Hepatic stellate cell (primary cell): ENCODE measurements at places on chromosomes 12 and 14.

- no peak for DNase-seq
Observed at GRCh38 chr14:55092341-55092740, 36.7 kb upstream of the LGALS3 start.

- no peak for DNase-seq
Observed at GRCh38 chr12:6198051-6198450, 2.1 kb upstream of the CD9 start.

GRCh38 chr14:60506985-60507829, 1.7 kb upstream of the SIX6 start:
- DNase-seq: no peak

DNA sequence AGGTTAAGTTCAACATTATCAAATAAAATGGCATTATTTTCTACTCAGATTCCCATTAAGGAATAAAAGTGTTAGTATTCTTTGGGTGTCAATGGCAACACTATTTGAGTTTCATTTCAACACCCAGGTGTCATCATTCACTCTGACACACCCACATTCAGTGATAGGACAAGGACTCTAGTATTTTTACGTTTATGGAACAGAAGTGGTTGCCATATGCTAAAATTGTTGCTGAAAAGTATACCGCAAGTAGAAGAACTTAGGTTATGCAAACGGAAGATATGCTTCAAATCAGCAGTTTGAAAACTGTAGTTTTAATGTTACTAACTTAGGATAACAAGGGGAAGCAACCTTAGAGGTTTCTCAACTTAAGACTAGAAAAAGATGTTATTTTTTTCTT, 20.0 kb upstream of the SGPP1 start:
- DNase-seq: no peak

- DNase-seq: no peak
Observed at GRCh38 chr12:117662620-117663395, 301.4 kb upstream of the NOS1 start.

DNA sequence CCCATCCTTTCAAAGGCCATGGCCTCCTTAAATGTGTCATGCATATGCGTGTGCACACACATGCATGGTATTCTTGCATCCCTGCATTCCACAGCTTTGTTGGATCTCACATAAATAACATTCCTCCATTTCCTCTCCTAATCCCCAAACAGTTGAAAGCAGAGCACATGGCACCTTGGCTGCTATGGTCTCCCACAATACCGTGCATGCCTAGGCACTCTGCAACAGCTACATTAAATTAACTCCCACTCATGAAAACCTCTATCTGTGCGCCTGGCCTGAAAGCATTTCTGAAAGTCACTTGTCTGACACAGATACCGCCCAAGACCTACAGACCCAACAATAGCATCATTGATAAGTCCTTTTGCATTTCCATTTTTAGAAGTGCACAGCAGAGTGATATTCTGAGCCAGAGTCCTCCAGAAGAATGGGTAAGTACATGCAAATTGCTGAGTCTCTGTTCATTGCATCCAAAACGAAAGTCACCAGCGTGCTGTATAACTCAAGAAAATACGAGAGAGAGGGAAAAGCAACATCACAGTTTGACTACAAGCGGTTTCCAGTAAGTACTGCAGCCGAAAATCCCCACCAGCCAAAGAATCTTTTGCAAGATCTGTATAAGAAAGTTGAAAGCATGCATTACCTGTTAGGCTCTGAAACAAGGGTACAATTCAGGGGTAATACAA, 436 bp downstream of the ASB2 start:
- peak; percentile 70 for DNase-seq

DNA sequence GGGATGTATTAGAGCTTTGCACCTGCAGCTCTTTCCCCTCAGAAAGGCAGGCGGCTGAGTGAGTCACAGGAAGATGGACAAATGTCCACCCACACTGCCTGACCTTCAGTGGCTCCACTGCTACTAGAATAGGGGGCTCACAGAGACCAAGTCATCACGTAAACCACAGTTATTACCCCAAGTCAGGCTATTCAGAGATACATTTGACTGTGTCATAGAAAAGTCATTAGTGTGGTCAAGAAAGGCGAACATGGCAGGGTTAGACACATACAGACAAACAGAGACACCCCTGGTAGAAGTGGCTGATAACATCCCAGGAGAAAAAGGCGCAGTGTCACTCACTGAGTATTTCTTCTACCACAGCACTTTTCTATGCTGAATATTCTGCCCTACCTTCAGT, 36.0 kb downstream of the GCH1 start:
- DNase-seq: peak; percentile 28

DNA sequence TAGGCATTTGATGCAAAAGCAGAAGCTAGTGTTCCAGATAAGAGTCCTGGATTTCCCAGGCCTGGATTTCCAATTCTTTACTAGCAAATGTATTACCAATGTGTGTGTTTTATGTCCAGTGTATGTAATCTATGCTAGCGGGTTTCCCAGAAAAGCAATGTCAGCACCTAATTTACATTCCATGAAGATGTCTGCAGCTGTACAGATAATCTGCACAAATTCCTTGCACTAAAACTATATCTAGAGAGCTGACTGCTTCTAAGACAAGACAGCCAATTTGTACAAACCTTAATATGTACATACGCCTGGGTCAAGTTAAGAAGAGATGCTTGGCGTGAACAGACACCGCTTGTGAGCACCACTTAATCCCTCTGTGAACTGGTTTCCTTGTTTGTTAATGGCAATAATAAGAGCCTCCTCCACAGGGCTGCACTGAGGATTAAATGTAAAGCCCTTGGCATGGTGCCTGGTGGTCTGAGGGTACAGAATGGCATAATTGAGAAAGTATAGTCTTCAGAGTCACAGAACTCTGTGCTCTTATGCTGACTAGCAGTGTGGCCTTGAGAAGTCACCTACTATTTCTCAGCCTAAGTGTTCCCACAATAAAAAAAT, 185.6 kb downstream of the EPS8 start:
- DNase-seq: no peak

GRCh38 chr14:56108057-56108456, 10.2 kb upstream of the PELI2 start:
- no peak for DNase-seq

GRCh38 chr14:21475767-21476522, 814 bp downstream of the RAB2B start:
- no peak for DNase-seq

- no peak for DNase-seq
Observed at GRCh38 chr14:35078082-35078481, 32.0 kb downstream of the FAM177A1 start.

- DNase-seq: no peak
Observed at GRCh38 chr14:89620436-89620835, 203.4 kb upstream of the FOXN3 start.

DNA sequence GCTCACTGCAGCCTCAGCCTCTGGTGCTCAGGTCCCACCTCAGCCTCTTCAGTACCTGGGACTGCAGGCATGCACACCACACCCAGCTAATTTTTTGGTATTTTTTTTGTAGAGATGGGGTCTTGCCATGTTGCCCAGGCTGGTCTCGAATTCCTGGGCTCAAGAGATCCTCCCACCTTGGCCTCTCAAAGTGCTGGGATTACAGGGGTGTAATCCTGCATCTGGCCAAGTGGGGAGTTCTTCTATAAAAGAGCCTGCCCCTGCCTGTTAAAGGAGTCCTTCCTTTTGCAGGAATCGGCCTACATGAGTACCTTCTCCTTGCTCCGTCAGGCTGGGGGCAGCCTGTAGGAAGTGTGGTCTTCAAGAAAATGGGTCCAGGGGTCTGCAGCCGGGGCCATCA, 54.1 kb upstream of the RASSF3 start:
- DNase-seq: no peak

- peak; percentile 47 for DNase-seq
Observed at GRCh38 chr12:110921262-110921661, 883 bp upstream of the MYL2 start.

GRCh38 chr14:101814934-101815333, 53.4 kb downstream of the PPP2R5C start:
- DNase-seq: no peak

DNA sequence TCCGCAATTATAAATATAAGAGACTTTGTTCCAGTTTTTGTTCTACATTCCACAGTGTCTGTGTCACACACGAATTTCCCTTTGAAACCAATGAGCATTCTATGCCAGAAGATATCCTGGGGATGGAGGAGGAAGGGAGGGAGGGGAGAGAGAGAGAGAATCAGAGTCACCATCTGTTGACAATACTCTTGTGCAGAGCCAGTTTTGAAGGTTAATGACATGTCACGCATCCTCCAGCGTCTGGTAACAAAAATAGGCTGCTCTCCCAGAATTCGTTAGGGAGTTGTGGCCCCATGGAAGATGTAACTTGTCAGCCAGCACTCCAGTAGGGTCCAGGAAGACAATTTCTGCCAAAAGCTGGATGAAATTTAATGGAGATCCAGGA, 213.5 kb upstream of the KRR1 start:
- peak; percentile 58 for DNase-seq

DNA sequence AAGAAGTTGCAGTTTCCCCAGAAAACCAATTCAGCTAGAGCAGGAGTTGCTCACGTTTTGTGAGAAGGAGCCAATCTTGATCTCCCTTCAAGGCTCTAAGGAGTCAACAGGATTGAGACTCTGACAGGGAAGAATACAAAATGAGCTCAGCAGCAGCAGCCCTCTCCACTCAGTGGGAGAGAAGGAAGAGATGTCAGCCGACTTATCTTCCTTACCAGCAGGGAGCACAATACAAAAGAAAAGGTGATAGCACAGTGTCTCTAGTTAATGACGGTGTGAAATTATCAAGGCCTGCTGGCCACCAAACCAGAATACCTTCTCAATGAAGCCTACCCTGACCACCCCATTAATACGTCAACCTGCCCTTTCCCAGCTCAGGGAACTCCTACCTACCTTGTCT, 223.6 kb upstream of the TMPO start:
- DNase-seq: no peak

- no peak for DNase-seq
Observed at GRCh38 chr12:96419576-96420276, 19.5 kb upstream of the CDK17 start.

DNA sequence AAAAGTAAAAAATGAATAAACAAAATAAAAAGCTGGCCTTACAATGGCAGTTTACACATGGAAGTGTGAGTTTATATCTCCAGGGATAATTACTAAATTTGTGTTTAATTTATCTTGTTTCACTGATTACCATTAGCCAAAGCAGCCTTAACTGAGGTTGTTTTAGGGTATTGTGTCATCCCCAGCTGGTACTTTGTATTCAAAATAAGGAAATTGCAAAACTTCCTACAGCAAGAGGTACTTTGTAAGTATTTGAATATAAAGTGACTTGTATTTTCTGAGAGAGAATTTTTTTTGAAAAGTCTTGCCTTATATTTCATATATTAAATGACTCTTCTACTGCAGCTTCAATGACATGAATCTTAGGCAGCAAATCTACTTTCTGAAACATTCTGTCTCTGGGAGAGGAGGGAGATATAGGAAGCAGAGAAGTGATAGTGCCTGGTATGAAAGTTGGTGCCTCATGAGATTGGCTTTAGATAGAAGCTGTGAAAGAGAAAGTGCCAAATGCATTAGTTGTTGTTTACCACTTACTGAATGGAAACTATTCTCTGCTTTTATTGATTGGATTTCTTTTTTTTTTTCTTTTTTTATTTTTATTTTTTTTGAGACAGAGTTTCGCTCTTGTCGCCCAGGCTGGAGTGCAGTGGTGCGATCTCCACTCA, 6.7 kb downstream of the FNTB start:
- no peak for DNase-seq

- DNase-seq: no peak
Observed at GRCh38 chr12:59432057-59432456, 163.8 kb upstream of the SLC16A7 start.
